Nephron progenitor cell (in vitro differentiated cells): ENCODE measurements at places on chromosomes 12 and 14.

- no peak for DNase-seq
These were observed 64.1 kb downstream of the PPM1A start for GRCh38 chr14:60313093-60313492.

- no peak for DNase-seq
These were observed 19.0 kb upstream of the FOXN3 start for GRCh38 chr14:89435892-89436656.

- DNase-seq: no peak
These were observed 25.7 kb downstream of the TBC1D15 start for GRCh38 chr12:71865166-71865713.

- DNase-seq: no peak
These were observed 10.9 kb upstream of the PCED1B start for GRCh38 chr12:47068539-47068938.

DNA sequence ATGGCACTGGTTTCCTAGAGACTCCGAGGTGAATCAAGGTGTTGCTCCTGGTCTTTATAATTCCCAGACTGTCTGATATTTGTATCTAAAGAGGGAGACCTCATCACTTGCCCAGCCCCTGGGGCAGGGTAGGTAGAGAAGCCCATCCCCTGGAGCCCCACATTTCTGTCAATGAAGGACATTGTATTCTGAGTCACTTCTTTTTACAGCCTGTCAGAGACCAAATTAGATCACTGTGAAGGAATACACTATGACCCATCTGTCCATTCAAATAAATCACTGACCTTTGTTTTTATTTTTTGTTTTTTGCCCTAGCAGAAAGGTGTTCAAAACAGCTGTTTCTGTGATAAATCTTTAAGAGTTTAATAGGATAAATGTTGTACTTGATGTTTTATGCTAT, 67.9 kb upstream of the ANO6 start:
- no peak for DNase-seq

DNA sequence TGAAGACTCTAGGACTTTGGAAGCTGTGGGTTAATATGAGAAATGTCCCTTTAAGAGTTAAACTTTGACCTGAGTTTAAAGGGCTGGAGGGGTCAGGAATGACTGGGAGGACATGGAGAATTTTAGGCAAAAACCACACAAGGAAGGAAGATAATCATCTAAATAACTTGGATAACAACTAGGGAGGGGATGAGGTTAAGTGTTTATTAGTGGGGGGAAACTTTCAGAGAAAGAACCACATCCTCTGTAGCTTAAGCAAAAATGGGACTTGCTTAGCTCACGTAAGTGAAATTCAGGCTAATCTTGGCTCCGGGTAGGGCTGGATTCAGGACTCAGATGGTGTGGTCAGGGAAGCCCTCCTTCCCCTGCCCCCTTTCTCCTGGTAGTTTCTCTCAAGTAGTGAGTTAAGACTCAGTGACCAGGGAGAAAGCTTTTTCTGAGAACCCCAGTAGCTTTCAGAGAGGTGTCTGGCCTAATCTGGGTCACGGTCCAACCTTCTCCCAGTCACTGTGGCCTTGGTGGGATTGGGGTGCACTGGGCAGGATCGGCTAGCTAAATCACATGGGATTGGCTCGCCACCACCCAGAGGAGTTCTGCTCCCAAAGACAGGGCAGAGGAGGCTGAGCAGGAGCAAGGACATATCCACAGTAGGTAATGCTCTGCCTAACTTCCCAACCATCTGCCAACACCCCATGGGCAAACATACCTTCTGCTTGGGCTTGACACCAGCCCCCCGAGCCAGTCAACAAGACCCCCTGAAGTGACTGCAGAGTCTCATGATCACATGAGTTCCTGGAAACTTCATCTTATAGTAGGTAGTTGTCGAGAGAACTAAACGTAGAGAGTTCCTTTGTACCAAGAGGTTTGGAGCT, 52.8 kb downstream of the ARF6 start:
- no peak for DNase-seq

DNA sequence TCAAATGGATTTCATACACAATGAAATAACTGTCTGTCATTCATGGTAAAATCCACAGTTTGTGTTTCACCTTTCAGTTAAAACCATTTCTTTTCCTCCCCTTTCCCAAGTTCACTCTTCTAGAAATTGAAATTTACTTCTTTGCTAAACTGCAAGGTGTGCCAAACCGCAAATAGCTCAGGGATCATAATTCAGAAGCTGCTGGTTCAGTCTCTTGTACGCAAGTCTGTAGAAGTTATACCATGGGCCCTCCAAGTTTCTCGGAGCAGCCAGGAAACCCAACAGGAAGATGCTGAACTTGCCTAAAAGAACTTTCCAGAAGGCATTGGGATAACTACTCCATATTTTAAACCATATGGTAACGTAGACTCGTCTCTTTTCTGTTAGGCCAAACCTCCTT, 268.9 kb downstream of the FLRT2 start:
- DNase-seq: no peak

- DNase-seq: no peak
These were observed 1027.0 kb downstream of the VRK1 start for GRCh38 chr14:97824218-97824617.

DNA sequence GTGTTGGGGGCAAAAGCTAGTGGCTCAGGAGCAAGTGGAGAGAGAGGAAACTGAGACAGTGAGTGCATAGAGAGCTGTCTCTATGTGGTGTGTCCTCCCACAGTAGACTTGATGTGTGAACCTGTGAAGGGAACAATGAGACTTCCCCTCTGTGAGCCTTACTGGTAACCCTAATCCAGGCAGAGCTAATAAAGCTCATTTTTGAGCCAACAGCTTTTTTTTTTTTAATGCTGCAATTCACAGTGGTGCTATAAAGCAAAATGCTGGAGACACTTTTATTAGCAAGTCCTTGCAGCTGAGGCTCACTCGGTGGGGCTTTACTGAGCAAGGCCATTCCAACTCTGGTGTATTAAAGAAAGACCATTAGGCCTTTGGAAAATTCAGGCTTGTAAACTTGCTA, 26.9 kb downstream of the FBXW8 start:
- peak; percentile 18 for DNase-seq

DNA sequence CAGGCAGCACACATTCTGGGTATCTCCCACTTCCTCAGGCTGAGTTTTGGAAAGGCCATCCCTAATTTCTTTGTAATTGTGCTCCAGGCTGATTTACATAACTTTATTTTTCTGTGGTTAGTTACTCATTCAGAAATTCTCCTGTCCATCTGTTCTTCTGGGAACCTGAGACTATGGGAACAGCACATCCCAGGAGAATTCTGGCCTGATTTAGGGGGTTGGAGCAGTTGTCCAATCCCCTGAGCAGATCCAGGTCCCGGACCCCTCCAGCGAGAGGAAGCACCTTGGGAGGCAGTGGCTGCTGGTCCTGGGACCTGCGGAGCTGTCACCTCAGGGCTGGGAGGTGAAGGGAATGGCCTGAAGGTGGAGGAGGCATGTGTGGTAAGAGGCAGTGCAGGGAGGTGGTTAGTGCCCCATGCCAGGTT, 40.4 kb downstream of the TSPAN9 start:
- no peak for DNase-seq

- no peak for DNase-seq
These were observed 18.3 kb upstream of the SLC38A2 start for GRCh38 chr12:46390881-46391280.

GRCh38 chr12:103401421-103401820, 94.3 kb downstream of the C12orf42 start:
- no peak for DNase-seq

DNA sequence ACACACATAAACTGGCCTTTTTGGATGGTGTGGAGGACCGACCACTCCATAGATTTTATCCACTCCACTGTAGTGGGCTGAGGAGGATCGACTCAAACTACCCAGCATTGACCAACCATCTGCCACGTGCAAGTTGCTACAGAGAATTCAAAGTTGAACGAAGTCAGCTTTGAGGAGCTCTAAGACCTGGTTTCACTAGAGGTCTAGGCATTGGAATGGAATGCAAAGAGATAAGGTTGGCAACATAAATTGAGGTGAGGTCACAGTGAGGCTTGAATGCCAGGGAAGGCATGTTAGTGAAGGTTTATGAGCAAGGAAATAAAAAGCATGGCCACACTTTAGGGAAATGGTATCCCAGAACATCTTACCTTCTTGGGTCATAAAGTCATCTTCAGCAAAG, 14.5 kb downstream of the VWF start:
- no peak for DNase-seq

GRCh38 chr12:89848732-89849131, 140.1 kb upstream of the ATP2B1 start:
- no peak for DNase-seq

DNA sequence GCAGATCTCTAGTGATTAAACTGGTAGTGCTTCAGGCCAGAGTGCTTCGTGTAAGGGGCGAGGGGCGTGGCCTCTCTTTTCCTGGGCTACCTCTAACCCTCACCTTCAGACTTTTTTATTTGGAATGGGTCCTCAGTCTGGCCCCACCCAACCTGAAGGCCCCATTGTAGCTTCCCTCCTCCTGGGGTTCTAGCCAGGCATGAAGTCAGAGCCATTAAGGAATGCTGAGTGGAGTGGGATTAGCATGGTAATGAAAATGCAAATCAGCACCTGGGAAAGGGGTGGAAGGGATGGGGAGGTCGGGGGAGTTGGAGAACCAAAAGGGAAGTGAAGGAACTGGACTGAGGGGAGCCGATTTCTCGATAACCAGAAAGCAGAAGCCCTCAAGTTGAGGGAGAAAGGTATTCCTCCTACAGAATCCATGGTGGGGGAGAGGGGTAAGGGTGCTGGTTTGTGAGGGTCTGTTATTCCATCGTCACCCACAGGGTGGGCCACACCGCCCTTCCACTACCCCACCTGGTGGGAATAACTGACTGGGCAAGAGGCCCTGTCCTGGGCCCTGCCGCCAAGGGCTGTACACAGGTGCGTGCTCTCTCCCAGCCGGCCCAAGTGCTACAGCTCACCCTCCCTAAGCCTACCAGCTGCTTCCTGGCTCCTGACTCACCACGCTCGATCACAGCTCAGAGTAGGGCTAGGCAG, 14.1 kb downstream of the ZFHX2 start:
- DNase-seq: no peak

GRCh38 chr14:64841121-64841651, 38.5 kb downstream of the SPTB start:
- DNase-seq: peak; percentile 54

GRCh38 chr12:125055591-125055990, 9.6 kb upstream of the AACS start:
- DNase-seq: no peak

DNA sequence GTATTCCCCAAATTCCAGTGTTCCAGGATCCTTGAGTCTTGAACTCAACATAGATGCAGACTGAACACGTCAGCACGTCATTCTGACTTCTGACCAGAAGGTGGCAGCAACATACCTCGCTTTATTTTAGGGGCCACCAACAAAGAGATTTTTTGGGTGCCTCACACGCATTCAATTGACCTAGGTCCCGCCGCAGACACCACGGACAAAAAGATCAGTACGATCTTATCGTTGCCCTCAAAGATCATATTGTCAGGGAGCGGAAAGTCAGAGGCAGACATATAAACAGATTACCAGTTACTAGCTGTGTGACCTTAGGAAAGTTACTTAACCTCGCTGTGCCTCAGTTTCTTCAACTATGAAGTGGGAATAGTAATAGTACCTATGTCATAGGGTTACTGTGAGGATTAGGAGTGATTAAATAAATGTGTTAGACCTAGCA, 6.5 kb upstream of the PRPH start:
- DNase-seq: peak; percentile 67

GRCh38 chr12:3628629-3629028, 124.3 kb downstream of the CRACR2A start:
- no peak for DNase-seq

GRCh38 chr14:77026166-77026929, 2.2 kb downstream of the IRF2BPL start:
- DNase-seq: no peak

- no peak for DNase-seq
These were observed 21.1 kb downstream of the BRI3BP start for GRCh38 chr12:125014526-125014925.

DNA sequence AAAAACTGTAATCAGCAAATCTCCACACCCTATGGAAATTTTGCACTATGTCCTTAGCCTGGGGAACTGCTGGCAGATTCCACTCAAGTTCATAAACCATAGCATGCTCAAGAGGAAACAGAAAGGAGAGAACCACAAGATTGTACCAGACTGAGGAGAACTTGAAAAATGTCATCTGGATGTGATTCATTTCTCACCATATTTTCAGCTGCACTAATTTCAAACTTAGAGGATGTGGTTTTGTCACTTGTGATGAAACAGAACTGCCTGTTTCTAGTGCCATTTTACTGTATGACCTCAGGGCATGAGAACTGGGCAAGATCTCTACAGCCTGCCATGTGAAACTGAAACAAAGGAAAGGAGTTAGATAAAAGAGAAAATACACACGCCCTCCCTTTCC, 1493.1 kb upstream of the FLRT2 start:
- no peak for DNase-seq

- DNase-seq: no peak
These were observed 114.2 kb downstream of the KCNK10 start for GRCh38 chr14:88208858-88209257.

GRCh38 chr12:19131025-19131444, 1.5 kb downstream of the PLEKHA5 start:
- peak; percentile 10 for DNase-seq

- no peak for DNase-seq
These were observed 1.3 kb upstream of the RD3L start for GRCh38 chr14:103943673-103944072.

GRCh38 chr12:50635364-50635763, 128.5 kb upstream of the ATF1 start:
- no peak for DNase-seq

GRCh38 chr14:30855345-30856037, 18.9 kb upstream of the COCH start:
- DNase-seq: no peak

GRCh38 chr14:46248001-46248630, 403.5 kb downstream of the RPL10L start:
- DNase-seq: no peak

DNA sequence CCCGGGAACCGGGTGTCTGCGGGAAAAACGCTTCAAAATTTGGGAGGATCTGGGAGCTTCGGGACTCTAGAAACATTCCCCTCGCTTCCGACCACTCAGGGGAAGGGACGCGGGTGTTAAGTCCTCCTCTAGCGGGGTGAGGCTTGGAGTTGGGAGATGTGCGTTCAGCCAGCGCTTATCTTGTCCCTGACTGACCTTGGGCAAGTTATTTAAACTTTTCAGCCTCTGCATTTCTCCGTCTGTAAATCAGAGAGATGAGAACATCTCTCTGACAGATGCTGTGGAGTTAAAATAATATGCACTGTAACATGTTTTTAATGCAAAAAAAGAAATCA, 76.9 kb upstream of the ANO4 start:
- no peak for DNase-seq

DNA sequence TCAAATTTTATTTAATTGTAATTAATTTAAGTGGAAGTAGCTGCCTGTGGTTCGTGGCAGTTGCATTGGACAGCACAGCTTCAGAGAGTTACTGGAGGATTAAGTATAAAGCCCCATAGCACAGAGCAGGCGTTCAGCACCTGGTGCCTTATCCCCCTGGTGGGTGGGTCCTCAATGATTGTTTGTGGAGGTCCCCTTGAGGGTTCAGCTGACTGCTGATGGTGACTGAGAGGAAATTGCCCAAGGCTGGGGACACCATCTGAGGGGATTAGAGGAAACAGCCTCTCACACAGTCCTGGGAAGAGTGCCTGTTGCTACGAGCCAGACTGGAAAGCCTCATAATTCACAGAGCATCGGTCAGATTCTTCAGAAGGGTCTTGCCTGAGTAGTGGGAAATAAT, 83.4 kb upstream of the NOS1 start:
- no peak for DNase-seq
